DMS79 (cell line): ENCODE measurements at places on chromosomes 1 and 21.

- no peak for DNase-seq
These were observed 265.9 kb upstream of the C1orf105 start for GRCh38 chr1:172154551-172154950.

- DNase-seq, result no peak
These were observed 9.1 kb downstream of the AHDC1 start for GRCh38 chr1:27594564-27595510.

DNA sequence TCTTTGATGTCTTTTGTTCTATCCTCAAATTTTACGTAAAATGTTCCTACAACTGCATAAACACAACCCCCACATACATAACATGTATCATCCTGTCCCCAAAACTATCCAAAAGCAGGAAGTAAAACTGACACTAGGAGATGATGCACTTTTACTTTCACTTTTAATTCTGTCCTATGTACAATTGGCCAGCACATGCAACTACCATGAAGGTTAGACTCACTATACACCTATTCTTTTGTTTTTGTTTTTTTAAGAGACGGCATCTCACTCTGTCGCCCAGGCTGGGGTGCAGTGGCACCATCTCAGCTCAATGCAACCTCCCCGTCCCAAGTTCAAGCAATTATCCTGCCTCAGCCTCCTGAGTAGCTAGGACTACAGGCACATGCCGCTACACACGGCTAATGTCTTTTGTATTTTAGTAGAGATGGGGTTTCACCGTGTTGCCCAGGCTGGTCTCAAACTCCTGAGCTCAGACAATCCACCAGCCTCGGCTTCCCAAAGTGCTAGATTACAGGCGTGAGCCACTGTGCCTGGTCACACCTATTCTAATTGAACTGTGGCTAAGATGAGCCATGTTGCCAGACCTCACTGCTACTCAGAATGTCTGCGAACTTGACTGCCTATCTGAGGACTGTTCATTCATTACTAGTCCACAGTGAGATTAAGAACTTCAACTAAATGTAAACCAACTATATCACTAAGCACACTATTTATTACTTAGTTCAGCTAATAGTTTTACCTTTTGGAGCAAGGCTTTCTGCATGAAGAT is 48.0 kb downstream of the TOR3A start:
- DNase-seq, result no peak

DNA sequence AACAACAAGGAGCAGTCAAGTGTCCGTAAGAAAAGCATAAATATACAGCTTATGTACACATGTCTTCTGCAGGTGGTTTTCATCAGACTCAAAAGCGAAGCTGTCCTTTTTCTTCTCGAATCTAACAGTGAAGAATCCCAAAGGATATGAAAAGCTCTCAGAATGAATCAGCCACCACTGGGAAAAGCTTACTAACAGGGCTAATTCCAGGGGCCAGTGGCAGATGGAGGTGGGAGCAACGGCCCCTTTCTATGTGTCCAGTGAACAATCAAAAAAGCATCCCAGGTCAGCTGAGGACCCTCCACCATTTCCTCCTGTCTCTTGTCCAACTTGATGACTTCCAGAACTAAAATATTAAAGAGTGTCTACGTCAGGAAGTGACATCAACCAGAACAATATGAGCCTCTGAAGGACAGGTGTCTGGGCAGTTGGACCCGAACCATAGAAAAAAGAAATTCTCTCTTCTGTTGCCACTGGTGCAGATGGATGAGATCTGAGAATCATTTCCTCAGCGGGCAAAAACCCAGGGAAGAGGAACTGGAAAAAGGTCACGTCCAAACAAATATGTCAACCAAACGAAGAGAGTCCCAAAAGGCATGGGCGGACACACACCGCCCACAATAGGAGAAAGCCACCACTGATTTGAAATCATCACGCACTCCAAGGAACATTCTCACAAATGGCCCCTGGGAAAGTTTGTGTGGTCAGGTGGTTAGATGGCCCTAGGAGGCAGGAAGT is 70.4 kb upstream of the TIAM1 start:
- no peak for DNase-seq

DNA sequence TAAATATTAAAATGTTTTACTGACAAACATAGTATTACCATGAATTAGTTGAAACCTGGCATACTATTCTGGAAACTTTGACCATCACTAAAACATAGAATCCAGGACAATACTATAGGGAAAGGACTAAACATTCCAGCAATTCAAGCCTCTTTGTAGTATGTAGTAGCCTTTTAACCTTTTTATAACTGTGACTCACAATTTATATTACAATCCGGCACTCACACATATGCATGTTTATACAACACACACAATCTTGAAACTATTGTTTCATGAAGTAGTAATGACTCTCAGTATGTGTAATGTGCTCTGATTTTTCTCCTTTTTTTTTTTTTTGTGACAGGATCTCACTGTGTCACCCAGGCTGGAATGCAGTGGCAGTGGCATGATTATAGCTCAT is 64.3 kb downstream of the ANKRD13C start:
- DNase-seq, result no peak

DNA sequence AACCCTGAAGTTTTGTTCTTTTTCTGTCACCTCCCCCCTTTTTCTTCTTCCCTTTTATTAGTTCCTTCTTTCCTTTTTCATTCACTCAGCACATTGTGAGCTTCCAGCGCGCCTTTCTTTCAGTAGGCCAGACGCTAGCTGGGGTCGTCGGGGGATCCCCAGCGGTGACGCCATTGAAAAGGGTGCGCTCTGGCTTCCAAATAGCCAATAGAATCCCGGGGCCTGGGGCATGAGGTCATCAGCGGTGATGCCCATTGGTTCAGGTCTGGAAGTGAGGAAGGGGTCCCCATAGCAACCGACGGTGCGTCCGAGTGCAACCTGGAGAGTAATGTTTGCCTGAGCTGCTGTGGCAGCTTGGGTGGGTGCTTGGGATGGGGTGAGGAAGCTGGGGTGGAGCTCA is 6.9 kb upstream of the EFNA3 start:
- DNase-seq, result no peak

- DNase-seq, result no peak
These were observed 95.5 kb downstream of the TRIM11 start for GRCh38 chr1:228311091-228311490.

GRCh38 chr1:10387677-10388386 is 11.0 kb upstream of the PGD start:
- DNase-seq, result no peak

GRCh38 chr1:110148961-110149360 is 1.3 kb upstream of the SLC6A17 start:
- no peak for DNase-seq
